Esophagus (tissue), 2 donors: ENCODE measurements at places on chromosomes 3 and 15. TPM values are rescaled to one million over a fixed set of nuclear protein-coding genes. Genes with fewer than 3 reads are reported as not detected.

TMEM212 gene
- polyA plus RNA-seq, result not detected

SOX14 gene
- polyA plus RNA-seq, result 0.10 TPM

SCG5 gene
- 0.35 TPM for polyA plus RNA-seq

LMCD1 gene
- polyA plus RNA-seq, result 21.2 TPM

PLSCR4 gene
- 3.3 TPM for polyA plus RNA-seq

NRG4 gene
- polyA plus RNA-seq, result 2.1 TPM

GPR171 gene
- 1.5 TPM for polyA plus RNA-seq

LDHAL6B gene
- polyA plus RNA-seq, result not detected

MNS1 gene
- polyA plus RNA-seq, result 2.5 TPM

EXD1 gene
- polyA plus RNA-seq, result not detected

ZNF197 gene
- 4.1 TPM for polyA plus RNA-seq

FBXW12 gene
- 0.08 TPM for polyA plus RNA-seq

CD86 gene
- polyA plus RNA-seq, result 0.39 TPM

GABRR3 gene
- not detected for polyA plus RNA-seq

ARNT2 gene
- polyA plus RNA-seq, result 0.94 TPM

ST8SIA2 gene
- not detected for polyA plus RNA-seq

XCR1 gene
- 0.34 TPM for polyA plus RNA-seq

KY gene
- polyA plus RNA-seq, result 0.08 TPM

PLSCR2 gene
- polyA plus RNA-seq, result not detected

SLC12A1 gene
- polyA plus RNA-seq, result not detected

CLDN11 gene
- 0.49 TPM for polyA plus RNA-seq

JAGN1 gene
- polyA plus RNA-seq, result 20.6 TPM

XRN1 gene
- 4.3 TPM for polyA plus RNA-seq

CYP1A2 gene
- polyA plus RNA-seq, result not detected

SLC35G2 gene
- polyA plus RNA-seq, result 1.3 TPM

ADPGK gene
- 24.7 TPM for polyA plus RNA-seq

IGF1R gene
- 4.4 TPM for polyA plus RNA-seq

PLXNA1 gene
- polyA plus RNA-seq, result 7.9 TPM

CELF6 gene
- polyA plus RNA-seq, result 1.4 TPM

IGSF11 gene
- 0.67 TPM for polyA plus RNA-seq

GPR149 gene
- polyA plus RNA-seq, result not detected

CCNB2 gene
- polyA plus RNA-seq, result 19.3 TPM

ERC2 gene
- polyA plus RNA-seq, result 0.20 TPM

TERC gene
- polyA plus RNA-seq, result 0.59 TPM

EEF1AKMT4 gene
- polyA plus RNA-seq, result 3.5 TPM

ACSBG1 gene
- 0.10 TPM for polyA plus RNA-seq

CMTM7 gene
- 1.6 TPM for polyA plus RNA-seq

LRRC49 gene
- 1.4 TPM for polyA plus RNA-seq
